ENCODE measurements at places on chromosomes 6 and 20.

- no peak for DNase-seq
These were observed 54.0 kb upstream of the REV3L start for GRCh38 chr6:111536910-111537527.

DNA sequence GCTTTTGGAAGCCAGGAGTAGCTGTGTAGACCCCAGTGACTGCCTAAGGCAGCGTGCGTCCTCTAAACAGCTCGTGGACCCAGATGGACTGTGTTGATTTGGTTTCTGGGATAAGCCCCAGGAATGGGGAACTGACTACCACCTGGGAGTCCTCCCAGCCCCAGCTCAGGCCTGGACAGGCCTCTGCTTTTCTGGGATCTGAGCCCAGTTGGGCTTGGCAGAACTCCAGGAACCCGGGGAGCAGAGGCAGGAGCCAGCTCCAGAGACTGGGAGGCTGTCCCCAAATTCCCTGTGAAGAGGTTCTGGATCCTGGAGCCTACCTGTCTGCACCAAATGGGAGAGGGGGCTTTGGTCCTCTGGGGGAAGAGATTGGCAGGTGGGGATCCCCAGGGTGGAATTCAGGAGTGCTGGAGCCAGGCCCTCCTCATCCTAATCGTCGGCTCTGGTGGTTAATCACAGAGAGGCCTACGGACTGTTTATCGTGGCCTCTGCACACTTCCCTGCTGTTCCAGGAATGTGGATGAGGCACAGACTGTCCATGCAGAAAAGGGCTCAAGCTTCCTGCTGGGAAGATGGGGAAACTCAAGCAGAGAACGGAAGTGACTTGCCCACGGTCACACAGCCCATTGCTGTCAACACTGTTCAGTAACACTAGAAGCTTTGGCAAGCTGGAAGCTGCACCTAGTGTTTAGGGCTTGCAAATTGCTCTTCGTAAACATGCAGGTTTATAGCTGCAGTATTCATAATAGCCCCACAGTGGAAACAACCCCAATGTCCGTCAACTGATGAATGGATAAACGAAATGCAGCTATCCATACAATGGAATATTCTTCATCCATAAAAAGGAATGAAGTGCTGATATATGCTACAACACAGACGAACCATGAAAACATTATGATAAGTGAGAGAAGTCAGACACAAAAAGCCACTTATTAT lies 100.6 kb downstream of the KCNB1 start:
- DNase-seq: no peak

- no peak for DNase-seq
These were observed 42.9 kb downstream of the HDGFL1 start for GRCh38 chr6:22612236-22612635.

GRCh38 chr20:45052698-45053429 lies 48.1 kb downstream of the KCNS1 start:
- no peak for DNase-seq

- DNase-seq: no peak
These were observed 298.4 kb upstream of the MOCS1 start for GRCh38 chr6:40232698-40233097.

Data from stimulated activated CD4-positive, alpha-beta T cell treated with anti-CD3 and anti-CD28 coated beads, Interleukin-2, amount 100 ng/mL, for 4 hours (primary cell).